ENCODE measurements at places on chromosomes 7 and 10.

DNA sequence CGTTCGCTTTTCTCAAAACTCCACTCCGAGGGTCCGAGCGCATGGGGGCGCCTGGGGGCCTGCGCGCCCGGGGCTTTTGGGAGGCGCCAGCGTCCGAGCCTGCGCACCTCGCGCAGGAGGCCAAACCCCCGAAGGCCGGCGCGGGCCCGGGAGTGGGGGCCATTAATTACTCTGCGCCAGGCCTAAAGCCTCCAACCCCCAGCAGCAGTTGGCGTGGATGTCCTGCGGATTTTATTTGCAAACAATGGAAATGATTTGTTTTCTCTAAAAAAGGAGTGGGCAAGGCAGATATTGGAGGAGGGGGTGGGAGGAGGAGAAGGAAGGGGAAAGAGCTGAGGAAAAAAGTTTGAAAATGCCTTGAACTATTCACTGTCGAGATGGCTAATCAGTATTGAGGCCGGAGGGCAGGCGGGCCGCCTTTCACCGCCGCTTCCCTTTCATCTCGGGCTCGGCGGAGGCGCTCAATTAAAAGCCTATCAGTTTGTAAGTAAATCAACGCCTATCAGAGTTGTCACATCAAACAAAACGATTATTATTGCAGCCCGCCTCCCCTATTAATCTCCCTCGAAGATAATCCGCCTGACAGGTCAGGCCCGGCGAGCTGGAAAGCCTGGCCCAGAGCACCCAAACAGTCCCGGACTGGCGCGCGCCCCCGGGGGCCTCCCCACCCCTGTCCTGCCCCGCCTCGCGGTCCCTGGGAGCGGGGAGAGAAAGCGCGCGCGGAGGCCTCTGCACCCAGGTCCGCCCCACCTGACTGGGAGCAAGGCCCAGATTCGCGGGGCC is 3.4 kb upstream of the ZNF503 start:
- no peak for DNase-seq

GRCh38 chr7:138573741-138574140 is 113.7 kb downstream of the TRIM24 start:
- no peak for DNase-seq

DNA sequence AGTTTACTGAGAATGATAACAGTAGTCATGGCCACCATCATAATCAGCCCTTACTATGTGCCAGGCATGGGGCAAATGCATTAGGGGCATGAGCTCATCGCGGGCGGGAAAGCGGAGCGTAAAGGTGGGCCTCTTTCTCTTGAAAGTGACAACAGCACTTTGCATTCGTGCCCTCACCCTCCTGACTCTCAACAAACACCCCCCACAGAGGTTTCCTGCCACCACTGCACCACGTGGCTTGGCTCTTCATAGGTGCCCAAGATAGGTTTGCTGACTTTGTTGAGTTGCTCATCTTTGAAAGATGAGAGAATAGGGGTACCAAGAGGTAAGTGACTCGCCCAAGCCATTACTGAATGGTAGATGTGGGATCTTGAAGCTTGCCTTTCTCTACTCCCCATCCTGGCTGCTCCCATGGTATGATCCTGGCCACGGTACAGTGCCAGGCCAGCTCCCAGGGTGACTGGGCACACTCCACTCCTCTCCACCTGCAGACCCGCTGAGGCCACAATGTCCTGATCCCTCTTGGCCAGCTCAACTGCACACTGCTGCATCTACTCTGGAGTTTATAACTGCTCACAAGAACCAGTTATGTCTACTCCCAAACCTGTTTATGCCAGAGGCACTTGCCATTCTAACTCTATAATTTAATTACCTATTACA is 26.0 kb downstream of the SLIT1 start:
- no peak for DNase-seq

- no peak for DNase-seq
These were observed 52.4 kb downstream of the PARP12 start for GRCh38 chr7:140010194-140010895.

- DNase-seq, result no peak
These were observed 69.1 kb downstream of the C10orf120 start for GRCh38 chr10:122630526-122630925.

All from inflammatory macrophage (primary cell).